ENCODE measurements at places on chromosomes 3 and 15. TPM values are rescaled to one million over a fixed set of nuclear protein-coding genes. Genes with fewer than 3 reads are reported as not detected.

- DNase-seq, result no peak
Observed at GRCh38 chr15:51184627-51185026, 89.9 kb upstream of the TNFAIP8L3 start.

DNA sequence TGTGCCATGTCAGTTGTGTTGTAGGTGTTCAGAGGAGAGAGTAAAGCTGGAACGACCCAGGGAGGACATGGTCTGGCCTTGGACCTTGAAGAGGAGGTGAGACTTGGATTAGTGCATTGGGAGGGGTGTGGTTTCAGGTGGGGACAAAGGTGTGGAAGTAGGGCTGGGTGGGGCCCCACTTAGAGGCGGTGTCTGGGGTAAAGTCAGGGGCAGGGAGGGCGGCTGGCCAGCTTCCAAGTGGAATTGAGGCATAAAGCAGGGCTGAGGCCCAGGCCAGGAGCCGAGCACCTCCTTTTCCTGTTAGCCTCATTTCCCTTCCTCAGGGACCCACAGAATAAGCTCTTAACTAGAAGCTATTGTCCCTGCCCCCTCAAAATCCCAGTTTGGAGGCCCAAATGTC is 36.2 kb upstream of the FLNB start:
- DNase-seq, result no peak

GRCh38 chr15:77599899-77600298 is 32.8 kb downstream of the LINGO1 start:
- no peak for DNase-seq

The ZBTB47 gene
- total RNA-seq, result 6.6 TPM

DNA sequence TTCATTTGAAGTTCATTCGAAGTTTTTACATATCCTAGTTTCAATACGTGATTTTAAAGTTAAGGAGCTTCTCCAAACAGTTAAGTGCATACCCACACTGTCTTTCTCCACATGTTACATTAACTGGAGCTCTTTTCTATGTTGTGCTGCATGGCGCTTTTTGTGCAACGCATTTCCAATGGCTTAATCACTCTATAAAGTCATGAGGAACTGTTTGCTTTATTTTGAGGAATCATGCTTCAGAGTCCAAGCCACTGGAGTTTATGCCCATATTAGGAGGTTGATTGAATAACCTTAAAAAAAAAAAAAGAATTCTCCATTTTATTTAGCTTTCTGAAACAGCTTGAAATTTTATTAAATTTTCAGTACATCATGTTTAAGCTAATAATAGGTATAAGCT is 109.4 kb upstream of the MBNL1 start:
- DNase-seq, result no peak

GRCh38 chr3:193388361-193388760 is 9.8 kb upstream of the ATP13A5 start:
- no peak for DNase-seq

DNA sequence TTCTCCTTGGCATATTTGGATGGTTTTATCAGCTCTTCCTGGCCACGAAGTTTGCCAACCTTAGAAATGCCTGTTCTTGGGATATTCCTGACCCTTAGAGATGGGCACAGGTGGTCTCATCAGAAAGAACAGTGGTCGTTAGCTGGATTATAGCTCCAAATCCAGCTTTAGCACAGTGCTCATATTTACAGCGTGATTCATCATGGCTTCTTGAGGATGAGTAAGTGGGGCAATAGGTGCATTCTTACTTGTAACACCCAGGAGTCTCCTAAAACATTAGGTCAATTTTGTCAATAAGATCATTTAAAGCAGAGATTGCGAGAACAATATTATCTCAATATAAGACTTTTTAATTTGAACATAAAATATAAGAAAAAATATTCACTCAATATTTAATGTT is 191.9 kb downstream of the GABRB3 start:
- DNase-seq, result no peak

DNA sequence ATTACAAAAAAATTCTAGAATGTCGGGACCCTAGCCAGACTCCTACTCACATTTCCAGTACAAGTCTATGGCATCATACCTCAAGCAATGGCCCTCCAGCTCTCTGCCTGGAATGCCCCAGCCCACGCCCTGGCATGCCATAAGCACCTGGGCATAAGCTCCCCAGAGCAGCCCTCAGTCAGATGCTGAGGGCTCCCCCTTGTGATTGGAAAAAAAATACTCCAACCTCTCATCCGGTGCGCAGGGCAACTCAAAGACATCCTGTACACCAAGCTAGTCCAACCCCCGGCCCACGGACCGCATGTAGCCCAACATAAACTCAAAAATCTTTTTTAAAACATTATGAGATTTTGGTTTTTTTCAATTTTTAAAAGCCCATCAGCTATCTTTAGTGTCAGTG is 115.4 kb downstream of the NEK10 start:
- DNase-seq, result peak; percentile 4

DNA sequence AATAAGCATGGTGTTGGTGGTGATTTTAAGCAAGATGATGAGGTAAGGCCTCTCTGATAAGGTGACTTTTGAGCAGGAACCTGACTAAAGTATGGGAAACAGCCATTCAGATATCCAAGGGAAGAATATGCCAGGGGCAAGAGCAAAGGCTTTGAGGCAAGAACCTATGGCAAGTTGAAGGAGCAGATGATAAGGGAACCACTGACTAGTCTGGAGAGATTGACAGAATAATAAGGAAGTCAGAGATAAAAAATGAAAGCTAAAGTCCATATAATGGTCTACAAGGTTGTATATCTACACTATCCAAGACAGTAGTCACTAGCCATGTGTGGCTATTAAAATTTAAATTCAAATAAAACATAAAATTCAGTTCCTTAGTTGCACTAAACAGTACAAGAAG is 2.5 kb upstream of the C3orf38 start:
- DNase-seq, result no peak

The SCAANT1 gene
- total RNA-seq, result not detected

The TTC21A gene
- 8.2 TPM for total RNA-seq

DNA sequence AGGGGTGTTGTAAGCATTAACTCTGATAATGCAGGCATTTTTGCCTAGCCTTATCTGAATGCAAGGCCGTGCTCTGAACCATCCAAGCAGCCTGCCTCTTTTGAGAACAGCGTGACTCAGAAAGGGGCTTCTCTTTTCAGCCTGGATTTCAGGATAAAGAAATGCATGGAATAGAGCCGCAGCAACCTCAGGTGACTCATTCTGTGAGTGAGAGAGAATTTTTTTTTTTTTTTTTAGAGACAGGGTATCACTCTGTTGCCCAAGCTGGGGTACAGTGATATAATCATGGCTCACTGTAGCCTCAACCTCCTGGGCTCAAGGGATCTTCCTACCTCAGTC is 20.6 kb upstream of the PDE8A start:
- no peak for DNase-seq

DNA sequence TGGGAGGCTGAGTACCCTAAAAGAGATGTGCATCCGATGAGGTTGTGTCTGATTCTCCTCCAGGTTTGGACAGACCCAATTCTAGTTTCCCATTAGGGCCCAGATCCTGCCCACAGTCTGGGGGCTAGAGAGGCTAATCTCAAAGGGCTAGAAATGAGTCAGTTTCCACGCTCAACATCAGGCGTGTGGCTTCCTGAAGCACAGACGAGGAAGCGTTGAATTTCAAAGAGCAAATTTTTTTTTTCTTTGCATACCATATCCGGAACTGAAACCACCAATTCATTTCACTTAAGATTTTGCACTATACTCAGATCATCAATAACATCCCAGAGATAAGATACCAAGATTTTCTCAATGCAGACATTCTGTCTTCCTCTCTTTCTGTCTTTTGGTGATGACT is 173.8 kb upstream of the BCL6 start:
- DNase-seq, result no peak

The SLC51B gene
- total RNA-seq, result not detected

The ALDH1A3 gene
- 8.0 TPM for total RNA-seq

- DNase-seq, result no peak
Observed at GRCh38 chr3:8589880-8590556, 54.6 kb downstream of the SSUH2 start.

GRCh38 chr15:31263751-31264558 is 62.7 kb upstream of the KLF13 start:
- DNase-seq, result no peak

DNA sequence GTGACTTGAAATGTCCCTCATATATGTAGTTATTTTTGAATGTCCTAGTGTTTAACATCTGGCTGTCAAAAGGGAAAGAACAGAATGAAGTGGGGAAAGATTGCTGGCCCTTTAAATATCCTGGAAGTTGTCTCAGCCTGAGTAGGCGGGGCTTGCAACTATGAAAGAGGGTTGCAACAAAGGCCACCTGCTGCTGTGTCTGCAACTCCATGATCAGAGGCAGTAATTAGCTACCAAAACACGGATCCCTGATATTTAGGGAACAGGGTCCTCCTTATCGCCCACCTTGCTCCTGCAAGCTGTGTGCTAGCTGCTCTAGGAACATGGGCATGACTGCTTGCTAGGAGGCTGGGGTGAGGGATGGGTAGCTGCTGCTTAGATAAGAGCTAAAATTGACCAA is 100.2 kb upstream of the CFAP20DC start:
- DNase-seq, result no peak

DNA sequence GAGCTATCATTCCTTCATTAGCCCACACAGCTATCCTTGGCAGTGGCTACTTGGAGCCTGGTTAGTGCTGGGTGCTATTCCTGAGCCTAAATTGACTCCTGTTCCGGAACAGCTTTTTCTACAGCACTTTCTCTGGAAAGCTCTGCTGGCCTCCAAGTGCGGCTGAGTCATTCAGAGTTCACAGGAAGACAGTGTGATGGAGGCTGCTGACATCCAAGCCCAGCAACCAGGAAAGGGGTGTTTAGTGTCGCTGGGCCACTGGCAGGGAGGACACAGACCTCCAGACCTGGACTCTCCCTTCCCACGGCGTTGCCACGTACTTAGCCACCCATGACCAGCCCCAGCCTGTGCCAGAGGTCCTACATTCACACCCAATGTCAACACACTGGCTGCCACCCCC is 28.7 kb downstream of the CACNA2D2 start:
- DNase-seq, result no peak

DNA sequence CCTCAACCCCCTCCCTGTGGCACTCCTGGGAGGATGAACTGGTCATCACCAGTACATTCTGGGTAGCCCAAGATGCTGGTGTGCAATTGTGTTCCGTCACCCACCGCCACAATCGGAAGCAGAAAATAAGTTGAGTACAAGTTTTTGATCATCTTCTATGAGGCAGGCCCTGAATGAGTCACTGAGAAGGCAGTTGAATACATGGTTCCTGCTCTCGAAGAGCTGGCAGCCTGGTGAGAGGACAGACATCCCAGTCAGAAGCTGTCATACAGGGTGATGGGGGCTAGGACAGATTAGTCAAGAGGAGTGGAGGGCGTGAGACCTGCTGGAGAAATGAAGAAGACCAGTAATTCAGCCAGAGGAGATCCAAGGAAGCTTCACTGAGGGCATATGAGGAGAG is 6.2 kb downstream of the CEMIP start:
- DNase-seq, result no peak

GRCh38 chr3:136189043-136189442 is 7.1 kb downstream of the MSL2 start:
- DNase-seq, result no peak

GRCh38 chr3:37668431-37668817 is 193.3 kb upstream of the CTDSPL start:
- no peak for DNase-seq

GRCh38 chr15:78004919-78005634 is 72.4 kb downstream of the TBC1D2B start:
- no peak for DNase-seq

The P3H2 gene
- total RNA-seq, result 4.1 TPM

The BDH1 gene
- total RNA-seq, result 28.7 TPM

- no peak for DNase-seq
Observed at GRCh38 chr3:12442654-12443501, 41.4 kb upstream of the TSEN2 start.

- no peak for DNase-seq
Observed at GRCh38 chr3:48187579-48188265, 495 bp downstream of the CDC25A start.

- no peak for DNase-seq
Observed at GRCh38 chr3:44117736-44118135, 124.0 kb upstream of the TOPAZ1 start.

DNA sequence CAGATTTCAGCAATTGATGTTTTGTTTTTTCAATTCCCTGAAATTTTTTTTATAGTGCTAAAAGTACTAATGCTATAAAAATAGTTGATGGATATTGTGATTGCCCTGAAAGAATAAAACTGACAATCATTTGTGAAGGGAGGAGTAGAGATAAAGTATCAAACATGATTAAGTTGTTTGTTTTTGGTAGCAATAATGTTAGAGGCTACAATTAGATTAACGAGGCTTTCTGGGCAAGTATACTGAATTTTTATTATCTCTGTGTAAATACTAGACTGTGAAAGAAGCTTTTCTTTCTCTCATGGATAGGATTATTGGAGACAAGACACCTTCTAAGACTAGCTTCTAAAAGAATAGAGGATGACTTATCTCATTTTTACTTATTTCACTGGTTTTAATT is 15.6 kb downstream of the NR1D2 start:
- DNase-seq, result no peak

- DNase-seq, result no peak
Observed at GRCh38 chr3:133894353-133895207, 1.1 kb downstream of the RAB6B start.

The GPR62 gene
- total RNA-seq, result 0.18 TPM

DNA sequence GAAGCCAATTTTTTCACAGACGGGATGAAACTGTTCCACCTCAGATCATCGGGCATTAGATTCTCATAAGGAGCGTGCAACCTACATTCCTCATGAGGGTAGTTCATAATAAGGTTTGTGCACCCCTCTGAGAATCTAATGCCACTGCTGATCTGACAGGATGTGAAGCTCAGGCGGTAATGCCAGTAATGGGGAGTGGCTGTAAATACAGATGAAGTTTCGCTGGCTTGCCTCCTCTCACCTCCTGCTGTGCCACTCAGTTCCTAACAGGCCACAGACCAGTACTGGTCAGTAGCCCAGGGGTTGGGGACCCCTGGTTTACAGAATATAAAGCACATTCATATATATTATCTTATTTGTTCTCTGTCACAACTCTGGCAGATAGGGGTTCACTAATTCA is 2.1 kb upstream of the LIMD1 start:
- DNase-seq, result no peak

The IGSF11 gene
- total RNA-seq, result 2.2 TPM

DNA sequence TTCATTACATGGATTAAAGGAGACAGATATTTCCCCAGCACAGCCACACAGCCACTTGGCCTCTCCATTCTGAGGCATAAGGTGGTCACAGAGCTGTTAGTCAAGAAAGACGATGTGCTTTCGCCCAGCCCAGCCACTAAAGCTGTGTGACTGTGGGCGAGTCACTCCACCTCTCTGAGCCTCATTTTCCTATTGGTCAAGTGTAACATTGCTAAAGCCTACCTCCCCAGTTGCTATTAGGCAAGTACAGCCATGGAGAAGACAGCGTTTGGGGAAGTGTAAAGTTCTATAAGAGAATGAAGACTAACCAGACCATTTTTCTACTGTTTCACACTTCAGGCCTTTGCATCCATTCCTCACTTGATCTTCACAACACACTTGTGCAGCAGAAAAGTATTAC is 24.1 kb downstream of the TMEM40 start:
- DNase-seq, result no peak

- no peak for DNase-seq
Observed at GRCh38 chr15:91717811-91718210, 135.7 kb upstream of the SLCO3A1 start.

GRCh38 chr3:12759097-12759679 is at the start of gene TMEM40:
TMEM40 (minus strand) TSS chr3:12759259; CDS start chr3:12749832, 9,427 bp downstream.
- no peak for DNase-seq

- DNase-seq, result no peak
Observed at GRCh38 chr15:29018995-29019976, 133.5 kb downstream of the APBA2 start.

The HGD gene
- total RNA-seq, result 1.2 TPM

GRCh38 chr15:87579537-87579936 is 677.0 kb downstream of the NTRK3 start:
- DNase-seq, result no peak

GRCh38 chr3:192986379-192986778 is 68.7 kb upstream of the MB21D2 start:
- DNase-seq, result no peak

Measured in neural crest cell (in vitro differentiated cells).